Calu3 (cell line): ENCODE measurements at places on chromosomes 7 and 10. TPM values are rescaled to one million over a fixed set of nuclear protein-coding genes. Genes with fewer than 3 reads are reported as not detected.

DNA sequence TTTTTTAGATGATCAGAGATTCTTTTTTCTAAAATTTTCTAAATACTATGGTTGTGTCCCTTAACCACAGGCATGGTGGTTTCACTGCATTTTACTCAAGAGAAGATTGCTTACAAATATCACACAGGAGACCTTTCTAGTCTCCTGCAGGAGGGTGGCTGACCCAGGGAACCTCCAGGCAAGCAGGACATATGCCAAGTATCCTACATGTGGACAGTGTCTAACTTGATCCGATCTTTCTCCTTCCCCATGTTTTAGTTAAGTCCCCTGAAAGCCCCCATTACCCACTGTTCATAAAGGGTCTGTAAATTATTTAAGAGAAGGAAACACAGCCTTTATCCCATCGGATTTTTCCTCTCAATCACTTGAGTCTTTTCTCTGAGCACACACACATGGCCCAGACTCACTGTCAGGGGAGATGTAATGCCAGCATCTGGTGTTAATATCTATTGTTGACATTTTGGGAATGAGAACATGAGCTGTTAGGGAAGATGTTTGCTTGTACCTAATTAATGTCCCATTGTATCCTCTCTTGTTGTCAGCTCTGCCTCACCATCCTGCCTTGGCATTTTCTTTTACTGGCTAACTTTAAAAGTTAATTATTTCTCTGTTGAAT is 755.2 kb downstream of the AUTS2 start:
- DNase-seq: no peak
- no peaks in the 10 kb centered on the region for H3K36me3 ChIP-seq
- no peak overlapping the region for H3K27ac ChIP-seq
- no peak overlapping the region for H3K4me3 ChIP-seq
- no peaks in the 10 kb centered on the region for H3K27me3 ChIP-seq
- H3K4me1 ChIP-seq: no peaks in the 10 kb centered on the region

DNA sequence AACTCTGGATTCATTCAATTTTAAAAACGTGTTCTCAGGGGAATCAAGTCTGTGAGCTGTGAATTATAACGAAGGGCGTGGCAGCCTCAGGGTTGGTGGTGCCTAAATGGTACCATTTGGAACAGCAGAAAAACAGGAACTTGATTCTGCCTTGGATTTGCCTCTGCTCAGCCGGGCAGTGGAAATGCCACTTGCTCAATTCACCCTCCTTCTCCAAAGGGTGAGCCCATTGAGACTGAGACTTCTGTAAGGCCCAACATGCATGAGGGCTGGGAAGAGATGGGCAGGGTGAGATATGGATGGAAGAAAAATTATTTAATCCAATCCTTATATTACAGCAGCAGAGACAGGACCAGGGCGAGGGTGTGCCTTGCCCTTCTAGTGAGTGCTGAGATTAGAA is 107.1 kb upstream of the HABP2 start:
- no peak overlapping the region for H3K27ac ChIP-seq
- peaks cover 79% of the 10 kb centered on the region for H3K27me3 ChIP-seq
- DNase-seq: no peak

DNA sequence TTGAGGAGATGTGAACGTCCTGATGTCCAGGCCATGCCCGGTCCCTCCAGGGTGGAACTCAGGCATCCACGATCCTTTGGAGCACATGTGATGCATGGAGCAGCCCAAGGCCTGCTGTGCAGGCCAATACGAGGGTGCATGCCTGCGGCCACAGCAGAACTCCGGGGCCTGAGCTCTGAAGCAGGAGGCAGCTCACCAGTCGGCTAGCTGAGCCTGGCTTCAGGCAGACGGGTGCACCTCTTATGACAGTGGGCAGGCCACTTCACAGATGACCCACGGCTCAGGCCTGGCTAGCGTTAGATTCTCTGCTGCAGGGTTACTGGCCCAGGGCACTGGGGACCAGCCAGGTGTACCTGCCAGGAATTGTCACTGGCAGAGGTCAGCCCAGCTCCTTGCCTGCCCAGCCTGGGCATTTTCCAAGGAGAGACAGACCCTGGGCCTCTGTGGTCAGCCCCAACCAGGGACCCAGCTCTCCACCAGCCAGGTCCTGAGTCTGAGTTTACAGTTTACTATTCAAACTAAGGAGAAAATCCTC is 29.6 kb upstream of the INPP5A start:
- H3K36me3 ChIP-seq: no peaks in the 10 kb centered on the region
- H3K4me1 ChIP-seq: no peaks in the 10 kb centered on the region
- H3K4me3 ChIP-seq: no peak overlapping the region
- peaks cover 33% of the 10 kb centered on the region for H3K27me3 ChIP-seq
- H3K27ac ChIP-seq: no peak overlapping the region

The EPHA1 gene
- total RNA-seq: 21.6 and 23.6 TPM in 2 replicates

The CCNY gene
- total RNA-seq: 59.1 and 60.6 TPM in 2 replicates

GRCh38 chr10:97765201-97765600 is 6.6 kb downstream of the SFRP5 start:
- peaks cover 12% of the 10 kb centered on the region for H3K36me3 ChIP-seq
- H3K4me1 ChIP-seq: no peaks in the 10 kb centered on the region
- H3K27ac ChIP-seq: no peak overlapping the region
- H3K4me3 ChIP-seq: no peak overlapping the region
- peaks cover 26% of the 10 kb centered on the region for H3K27me3 ChIP-seq

- no peak overlapping the region for H3K4me3 ChIP-seq
- H3K27ac ChIP-seq: no peak overlapping the region
- H3K36me3 ChIP-seq: no peaks in the 10 kb centered on the region
Observed at GRCh38 chr10:32125023-32125422, 68.8 kb upstream of the KIF5B start.

DNA sequence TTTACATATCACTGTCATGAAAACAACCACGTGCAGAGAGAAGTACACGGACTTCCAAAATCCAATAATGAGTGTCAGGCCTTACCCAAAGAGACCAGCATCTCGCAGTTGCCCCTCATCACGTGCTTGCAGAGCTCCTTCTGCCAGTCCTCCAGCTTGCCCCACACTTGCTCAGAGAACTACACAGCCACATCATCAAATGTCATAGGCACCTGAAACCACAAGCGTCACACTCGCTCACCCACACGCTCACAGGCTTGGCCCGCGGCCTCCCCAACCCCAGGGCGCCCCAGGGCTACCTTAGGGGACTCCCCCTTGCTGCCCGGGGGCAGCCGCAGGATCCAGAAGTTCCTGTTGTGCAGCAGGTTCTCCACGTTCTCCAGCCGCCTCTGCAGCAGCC is 123.4 kb upstream of the ZNF746 start:
- no peaks in the 10 kb centered on the region for H3K4me1 ChIP-seq
- no peak overlapping the region for H3K27ac ChIP-seq
- no peak for DNase-seq
- H3K36me3 ChIP-seq: peaks cover 50% of the 10 kb centered on the region

DNA sequence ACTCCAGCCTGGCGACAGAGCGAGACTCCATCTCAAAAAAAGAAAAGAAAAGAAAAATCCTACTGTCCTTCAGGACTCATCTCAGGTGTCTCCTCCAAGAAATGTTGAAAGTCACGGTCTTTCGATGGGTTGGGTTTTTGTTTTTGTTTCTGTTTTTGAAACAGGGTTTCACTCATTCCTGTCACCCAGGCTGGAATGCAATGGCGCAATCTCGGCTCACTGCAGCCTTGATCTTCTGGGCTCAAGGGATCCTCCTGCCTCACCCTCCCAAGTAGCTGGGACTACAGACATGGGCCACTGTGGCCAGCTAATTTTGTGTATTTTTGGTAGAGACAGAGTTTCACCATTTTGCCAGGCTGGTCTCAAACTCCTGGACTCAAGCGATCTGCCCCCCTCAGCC is 3.1 kb upstream of the SORBS1 start:
- DNase-seq: no peak
- peaks cover 8% of the 10 kb centered on the region for H3K4me1 ChIP-seq
- no peak overlapping the region for H3K4me3 ChIP-seq
- no peak overlapping the region for H3K27ac ChIP-seq
- peaks cover 28% of the 10 kb centered on the region for H3K27me3 ChIP-seq
- H3K36me3 ChIP-seq: peaks cover 14% of the 10 kb centered on the region

The KNDC1 gene
- total RNA-seq: 1.2 and 1.7 TPM in 2 replicates

DNA sequence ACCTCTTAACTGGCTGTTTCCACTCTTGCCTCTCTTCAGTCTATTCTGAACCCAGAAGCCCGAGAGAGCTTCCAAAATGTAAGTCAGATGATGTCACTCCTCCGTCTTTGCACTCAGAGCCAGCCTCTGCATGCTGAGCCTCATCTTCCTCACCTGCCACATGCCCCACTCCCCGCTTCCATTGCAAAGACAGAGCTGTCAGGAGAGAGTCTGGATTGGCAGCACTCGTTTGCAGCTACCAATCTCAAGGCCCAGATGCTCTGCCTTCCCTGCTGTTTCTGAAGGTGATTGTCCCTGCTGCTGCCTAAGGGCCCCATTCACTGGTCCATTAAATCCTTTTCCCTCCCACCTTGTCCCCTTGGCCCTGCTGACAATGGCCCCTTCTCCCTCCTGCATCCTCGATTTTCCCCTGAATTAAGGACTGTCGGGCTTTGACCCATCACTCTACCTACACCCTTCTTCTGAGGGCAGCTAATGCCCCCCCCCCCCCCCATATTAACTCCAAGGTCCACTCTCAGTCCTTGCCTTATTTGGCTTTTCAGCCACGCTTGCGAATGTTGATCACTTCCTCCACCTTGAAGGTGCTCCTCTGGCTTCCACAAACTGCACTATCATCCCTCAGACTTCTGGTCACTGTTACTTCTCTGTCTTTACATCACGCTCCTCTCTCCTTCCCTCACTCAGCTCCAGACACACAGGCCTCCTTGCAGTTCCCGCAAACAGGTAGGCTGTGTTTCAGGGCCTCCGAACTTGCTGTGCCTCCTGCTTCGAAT is 98.5 kb downstream of the CHN2 start:
- no peaks in the 10 kb centered on the region for H3K36me3 ChIP-seq
- peaks cover 10% of the 10 kb centered on the region for H3K4me1 ChIP-seq
- DNase-seq: no peak

The GPRIN2 gene
- total RNA-seq: 9.5 and 12.8 TPM in 2 replicates

- no peaks in the 10 kb centered on the region for H3K27me3 ChIP-seq
- DNase-seq: no peak
- H3K36me3 ChIP-seq: no peaks in the 10 kb centered on the region
- H3K4me1 ChIP-seq: no peaks in the 10 kb centered on the region
Observed at GRCh38 chr10:121813211-121813815, 114.5 kb downstream of the ATE1 start.

DNA sequence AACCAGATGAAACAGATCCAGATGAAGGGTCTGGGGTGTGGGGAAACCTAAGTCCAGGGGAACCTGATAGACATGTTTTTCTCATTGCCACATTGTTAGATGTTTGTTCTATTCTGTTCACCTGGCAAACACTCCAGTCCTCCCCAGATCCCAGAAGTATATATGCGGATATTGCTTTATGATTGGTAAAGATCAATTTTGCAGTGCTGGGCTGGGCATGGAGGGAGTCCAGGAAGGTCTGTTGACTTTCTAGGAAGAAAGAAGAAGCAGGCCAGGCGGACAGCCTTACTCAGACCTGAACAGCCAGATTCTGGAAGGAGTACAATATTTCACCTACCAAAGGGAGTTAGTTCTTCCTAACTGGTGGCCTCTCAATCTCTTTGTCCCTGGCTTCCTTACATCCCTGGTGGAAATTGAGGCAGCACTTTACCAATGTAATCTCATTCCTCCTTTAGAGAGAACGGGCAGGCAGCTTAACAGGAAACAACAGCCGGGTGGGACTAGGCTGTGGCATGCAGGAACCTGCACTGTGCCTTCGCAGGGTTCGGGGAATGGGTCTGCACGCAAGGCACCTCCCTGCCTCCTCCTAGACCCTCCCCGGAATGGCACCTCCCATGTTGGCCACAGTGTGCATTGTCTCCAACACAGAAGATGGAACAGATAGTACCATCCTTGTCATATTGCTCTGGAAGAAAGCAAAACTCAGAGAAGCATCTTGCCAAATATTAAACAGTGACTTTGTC is 930 bp downstream of the GIMAP6 start:
- DNase-seq: no peak
- no peak overlapping the region for H3K27ac ChIP-seq
- peaks cover 9% of the 10 kb centered on the region for H3K27me3 ChIP-seq
- no peaks in the 10 kb centered on the region for H3K36me3 ChIP-seq

- no peaks in the 10 kb centered on the region for H3K27me3 ChIP-seq
- no peak overlapping the region for H3K27ac ChIP-seq
- DNase-seq: peak; percentile 14
- H3K4me3 ChIP-seq: no peak overlapping the region
Observed at GRCh38 chr7:3917436-3917835, 616.4 kb downstream of the SDK1 start.

GRCh38 chr10:92678206-92678605 is 11.5 kb upstream of the HHEX start:
- H3K36me3 ChIP-seq: no peaks in the 10 kb centered on the region
- no peaks in the 10 kb centered on the region for H3K4me1 ChIP-seq

DNA sequence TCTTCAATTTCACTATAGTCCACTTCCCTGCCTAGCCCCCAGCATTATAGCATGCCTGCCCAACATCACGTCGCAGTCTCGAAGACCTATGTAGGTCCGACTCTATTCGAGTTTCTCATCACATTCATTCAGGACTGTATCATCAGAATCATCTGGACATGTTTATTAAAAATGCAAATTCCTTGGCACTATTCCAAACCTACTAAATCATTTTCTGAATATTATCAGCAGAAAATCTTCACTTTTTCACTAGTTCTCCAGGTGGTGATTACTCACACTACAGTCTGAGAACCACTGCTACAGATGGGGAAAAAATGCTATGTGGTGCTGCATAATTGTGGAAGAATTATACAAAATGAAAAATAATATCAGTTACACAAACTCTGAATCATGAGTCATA is 29.3 kb upstream of the ETV1 start:
- no peak for DNase-seq
- H3K27ac ChIP-seq: no peak overlapping the region
- no peaks in the 10 kb centered on the region for H3K27me3 ChIP-seq
- H3K36me3 ChIP-seq: no peaks in the 10 kb centered on the region

- peaks cover 39% of the 10 kb centered on the region for H3K4me1 ChIP-seq
- DNase-seq: no peak
- peaks cover 53% of the 10 kb centered on the region for H3K36me3 ChIP-seq
- no peaks in the 10 kb centered on the region for H3K27me3 ChIP-seq
Observed at GRCh38 chr10:74083304-74083703, 67.3 kb downstream of the AP3M1 start.

- no peak overlapping the region for H3K27ac ChIP-seq
- no peak overlapping the region for H3K4me3 ChIP-seq
- DNase-seq: no peak
- H3K4me1 ChIP-seq: no peaks in the 10 kb centered on the region
Observed at GRCh38 chr10:89887830-89888229, 186.4 kb downstream of the KIF20B start.
